ENCODE measurements at places on chromosomes 4 and X.
A peak's percentile ranks its signal among the peaks of the same experiment; 100 is the strongest.

- no peak for DNase-seq
Observed at GRCh38 chr4:176546975-176547374, 227.2 kb downstream of the SPCS3 start.

GRCh38 chr4:1807332-1807777 is 14.3 kb downstream of the FGFR3 start:
- peak; percentile 30 for DNase-seq

DNA sequence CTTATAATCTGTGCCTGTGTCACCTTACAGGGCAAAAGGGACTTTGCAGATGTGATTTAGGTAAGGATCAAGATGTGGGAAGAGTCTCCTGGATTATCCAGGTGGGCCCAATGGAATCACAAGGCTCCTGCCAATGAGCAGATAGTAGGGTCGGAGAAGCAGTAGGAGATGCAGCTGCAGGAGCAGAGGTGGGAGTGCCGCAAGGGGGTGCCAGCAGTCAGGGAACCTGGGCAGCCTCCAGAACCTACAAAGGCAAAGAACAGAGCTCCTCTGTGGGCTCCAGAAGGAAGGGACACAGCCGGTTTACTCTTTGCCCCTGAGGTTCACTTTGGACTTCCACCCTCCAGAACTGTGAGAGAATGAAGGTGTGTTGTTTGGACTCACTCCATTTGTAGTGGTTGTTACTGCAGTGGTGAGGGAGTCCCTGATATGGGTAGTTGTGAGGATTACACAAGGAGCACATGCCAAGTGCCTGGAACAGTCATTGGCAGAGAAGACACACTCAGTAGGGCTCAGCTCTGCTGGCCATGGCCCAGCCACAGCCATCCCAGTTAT is 318.5 kb downstream of the EVC2 start:
- no peak for DNase-seq

GRCh38 chr4:177441061-177441802 is 1.0 kb downstream of the AGA start:
- peak; percentile 61 for DNase-seq

GRCh38 chrX:132127743-132128142 is at the start of gene FRMD7:
Gene FRMD7 (minus strand): TSS chrX:132128020. CDS start chrX:132127844, 176 bp downstream.
- no peak for DNase-seq

Measured in DND-41 (cell line).